Stomach (tissue), 19 donors: ENCODE measurements at places on chromosomes 1 and 21.

- DNase-seq, result no peak
These were observed 62.9 kb upstream of the HP1BP3 start for GRCh38 chr1:20850021-20850420.

- no peak for DNase-seq
These were observed 28.6 kb upstream of the HUNK start for GRCh38 chr21:31844206-31844605.

DNA sequence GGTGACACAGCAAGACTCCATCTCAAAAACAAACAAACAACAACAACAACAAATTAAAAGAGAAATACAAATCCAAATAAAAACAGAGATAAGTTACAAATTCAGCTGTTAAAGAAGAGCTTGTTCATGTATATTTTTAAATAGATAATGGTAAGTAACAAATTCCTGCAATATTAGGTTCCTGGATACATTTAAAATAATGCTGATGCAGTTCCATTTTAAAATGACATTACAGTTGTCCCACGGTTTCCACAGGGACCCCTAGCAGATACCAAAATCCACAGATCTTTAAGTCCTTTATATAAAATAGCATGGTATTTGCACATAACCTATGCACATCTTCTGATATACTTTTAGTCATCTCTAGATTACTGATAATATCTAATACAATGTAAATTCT lies 61.5 kb downstream of the ABL2 start:
- DNase-seq, result no peak

- no peak for DNase-seq
These were observed 959 bp upstream of the SDC3 start for GRCh38 chr1:30909365-30910068.

GRCh38 chr1:93976711-93977597 lies 67.7 kb upstream of the GCLM start:
- DNase-seq, result no peak

DNA sequence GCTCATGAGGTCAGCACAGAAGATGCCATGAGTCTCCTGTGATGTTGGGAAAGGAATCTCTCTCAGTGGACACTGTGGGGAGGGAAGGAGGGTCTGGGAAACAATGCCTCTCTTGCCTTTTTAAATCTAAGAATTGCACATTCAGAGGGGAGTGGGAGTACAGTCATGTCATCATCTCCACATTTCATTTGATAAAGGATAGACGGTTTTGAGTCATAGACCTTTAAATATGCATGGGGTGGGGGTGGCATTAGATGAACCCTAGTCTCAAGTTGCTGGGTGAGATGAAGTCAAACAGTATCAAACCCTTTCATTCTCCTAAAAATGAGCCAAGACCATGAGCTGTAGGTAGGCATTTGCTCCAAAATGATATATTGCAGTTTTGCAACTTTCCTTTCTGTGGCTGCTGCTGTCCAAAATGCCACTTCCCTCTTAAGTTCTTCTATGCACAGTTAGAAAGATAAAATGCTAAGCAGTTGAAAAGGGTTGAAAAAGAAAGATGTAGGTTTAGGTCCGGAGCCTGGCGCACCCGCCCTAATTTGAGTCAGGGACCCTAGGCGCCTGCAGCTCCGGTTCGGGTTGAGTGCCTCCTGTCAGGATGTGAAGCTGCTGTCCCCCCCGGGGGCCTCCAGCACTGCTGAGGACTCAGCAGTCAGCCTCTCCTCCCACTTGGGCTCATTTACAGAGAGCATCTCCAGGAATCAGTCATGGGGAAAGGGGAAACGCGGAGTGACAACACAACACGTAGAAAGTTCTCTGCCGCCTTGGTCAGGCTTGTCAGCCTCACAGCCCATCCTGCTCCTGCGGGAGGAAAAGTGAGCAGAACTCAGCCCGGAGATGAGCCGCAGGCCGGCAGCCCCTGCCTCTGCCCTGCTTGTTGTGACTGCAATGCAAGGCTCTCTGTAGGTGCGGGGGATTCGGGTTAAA lies 479.3 kb upstream of the RUNX1 start:
- DNase-seq, result peak; percentile 52

DNA sequence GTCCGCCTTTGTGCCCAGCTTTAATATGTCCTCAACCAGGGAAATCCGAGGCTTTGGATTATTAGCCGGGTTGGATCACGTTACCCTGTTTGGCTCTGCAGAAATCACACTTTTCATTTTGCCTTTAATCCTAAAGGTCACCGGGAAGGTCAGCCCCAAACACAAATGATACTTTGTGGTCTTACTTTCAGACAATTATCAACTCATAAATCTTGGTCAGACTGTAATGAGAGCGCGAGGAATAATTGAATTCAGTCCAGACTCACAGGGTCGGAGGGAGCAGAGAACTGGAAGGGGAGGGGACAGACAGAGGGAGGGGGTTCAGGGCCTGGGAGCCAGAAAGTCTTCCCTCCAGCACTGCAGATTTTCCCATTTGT lies 91.7 kb upstream of the NFIA start:
- DNase-seq, result peak; percentile 39

DNA sequence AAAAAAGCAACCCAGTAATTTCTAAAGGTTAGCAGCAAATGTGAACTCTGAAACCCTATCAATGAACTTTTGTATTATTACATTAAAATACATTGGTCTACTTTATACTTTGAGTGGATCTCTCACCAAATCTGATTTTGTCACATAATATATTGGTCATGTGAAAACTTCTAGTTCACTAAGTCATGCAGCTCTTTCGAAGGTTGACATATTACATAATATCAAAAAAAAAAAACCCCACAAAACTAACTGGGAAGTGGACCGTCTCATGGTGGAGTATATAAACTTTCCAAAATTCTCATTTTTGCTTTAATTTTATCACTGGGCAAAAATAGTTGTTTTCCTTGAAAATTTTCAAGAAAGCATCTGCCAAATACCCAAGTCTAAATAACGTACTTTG lies 50.4 kb downstream of the GATAD2B start:
- no peak for DNase-seq

- no peak for DNase-seq
These were observed 345.0 kb downstream of the DISC1 start for GRCh38 chr1:231971397-231972110.

DNA sequence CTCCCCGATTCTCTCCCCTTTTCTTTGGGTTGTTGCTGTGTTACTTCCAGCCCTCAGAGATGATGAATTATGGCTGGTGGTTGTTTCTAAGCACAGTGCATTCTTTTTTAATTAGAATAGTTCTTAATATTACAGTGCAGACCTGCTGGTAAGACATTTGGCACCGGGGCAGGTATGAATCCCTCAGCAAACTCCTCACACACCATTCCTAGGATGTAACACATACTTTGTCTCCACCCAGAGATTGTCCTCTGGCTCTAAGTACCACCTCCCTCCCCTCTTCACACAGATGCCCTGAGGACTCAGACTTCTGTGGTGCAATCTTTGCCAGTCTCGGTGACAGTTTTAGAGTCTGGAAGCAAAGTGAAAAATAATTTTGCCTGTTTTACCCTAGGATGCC lies 143.1 kb downstream of the HLX start:
- no peak for DNase-seq
